HS-27A (cell line): ENCODE measurements at places on chromosomes 4 and X.

GRCh38 chrX:2371026-2371711 lies 129.6 kb downstream of the DHRSX start:
- DNase-seq: no peak

DNA sequence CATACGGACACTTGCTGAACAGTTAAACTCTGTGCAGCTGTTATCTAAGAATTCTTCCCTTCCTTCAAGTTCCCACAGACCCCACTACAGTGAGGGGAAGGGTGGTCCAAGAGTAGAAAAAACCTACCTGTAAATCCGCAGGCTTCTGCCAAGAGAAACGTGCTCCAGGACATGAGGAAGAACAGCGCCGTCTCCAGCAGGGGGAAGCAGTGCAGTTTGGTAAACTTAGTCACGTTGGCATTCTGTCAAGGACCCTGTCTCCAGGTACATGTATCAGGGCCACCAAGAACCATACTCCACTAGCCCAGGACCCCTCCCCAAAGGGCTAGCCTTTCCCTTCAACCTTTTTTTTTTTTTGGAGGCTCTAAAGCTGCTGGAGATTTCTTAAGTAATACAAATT lies 79.9 kb downstream of the CHST7 start:
- DNase-seq: no peak

DNA sequence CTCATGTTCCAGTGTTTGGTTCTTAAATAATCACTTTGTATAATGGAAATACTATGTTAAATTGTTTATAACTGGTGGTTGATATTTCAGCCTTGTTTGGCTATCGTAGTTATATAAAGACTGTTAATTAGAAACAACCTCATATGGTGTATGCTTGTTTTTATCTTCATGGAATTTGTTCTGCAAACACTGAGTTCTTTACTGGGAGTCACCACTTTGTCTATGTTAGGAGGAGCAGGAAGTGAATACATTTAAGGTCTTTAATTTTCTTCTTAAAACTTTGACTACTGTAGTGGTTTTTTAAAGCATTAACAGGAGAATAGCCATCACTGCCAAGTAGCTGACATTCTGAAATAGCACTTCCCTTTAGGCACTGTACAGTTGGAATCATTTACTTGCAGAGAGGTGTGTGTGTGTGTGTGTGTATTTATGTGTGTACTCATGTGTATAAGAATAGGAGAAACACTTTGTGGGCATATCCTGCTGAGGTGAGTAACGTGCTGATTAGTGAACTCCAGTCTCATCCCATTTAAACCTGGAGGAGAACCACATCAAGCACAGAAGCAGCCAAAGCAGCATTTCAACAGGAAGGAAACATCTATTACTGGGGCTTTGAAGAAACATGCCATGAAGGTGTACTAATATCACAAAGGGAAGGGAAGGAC lies 37.8 kb downstream of the TET2 start:
- no peak for DNase-seq

- DNase-seq: no peak
These were observed 260.4 kb downstream of the PPARGC1A start for GRCh38 chr4:23629421-23629820.

- DNase-seq: no peak
These were observed 601.7 kb upstream of the GRIA3 start for GRCh38 chrX:122582280-122582974.

- DNase-seq: no peak
These were observed 136.8 kb downstream of the STK32B start for GRCh38 chr4:5188130-5188529.

- DNase-seq: no peak
These were observed 27.9 kb upstream of the TNIP3 start for GRCh38 chr4:121192013-121192412.

DNA sequence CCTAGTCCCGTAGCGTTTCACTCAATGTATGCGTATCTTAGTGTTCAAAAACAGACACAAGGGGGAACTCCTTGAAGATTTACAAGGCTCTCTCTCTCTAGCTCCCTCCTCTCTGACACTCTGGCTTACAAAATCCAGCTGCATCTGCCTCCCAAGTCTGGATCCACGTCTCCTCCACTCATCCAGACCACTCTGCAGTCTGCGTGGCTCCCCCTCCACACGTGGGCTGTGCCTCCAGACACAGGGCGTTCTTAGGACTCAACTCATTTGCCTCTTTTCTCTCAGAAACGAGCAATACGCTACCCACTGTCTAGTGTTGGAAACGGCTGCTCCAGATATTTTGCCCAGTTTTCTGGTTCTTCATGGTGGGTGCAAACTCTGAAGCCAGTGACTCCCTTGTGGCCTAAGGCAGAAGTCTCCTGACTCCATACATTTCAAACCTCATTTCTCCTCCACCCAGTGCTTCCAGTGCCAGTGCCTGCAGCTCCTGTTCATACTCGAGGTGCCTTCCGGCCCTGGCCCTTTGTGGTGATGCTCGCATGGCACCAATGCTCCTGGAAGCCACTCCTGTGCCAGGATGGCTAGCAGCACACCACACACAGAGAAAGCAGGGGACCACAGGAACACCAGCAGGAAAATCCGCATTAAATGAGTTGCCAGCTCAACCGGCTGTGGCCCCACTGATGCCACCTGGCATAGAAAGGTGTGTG lies 24.1 kb downstream of the NAT8L start:
- DNase-seq: no peak

- no peak for DNase-seq
These were observed 33.3 kb downstream of the CLDN22 start for GRCh38 chr4:183286590-183287308.

GRCh38 chr4:182280436-182281111 lies 37.4 kb downstream of the TENM3 start:
- DNase-seq: no peak

DNA sequence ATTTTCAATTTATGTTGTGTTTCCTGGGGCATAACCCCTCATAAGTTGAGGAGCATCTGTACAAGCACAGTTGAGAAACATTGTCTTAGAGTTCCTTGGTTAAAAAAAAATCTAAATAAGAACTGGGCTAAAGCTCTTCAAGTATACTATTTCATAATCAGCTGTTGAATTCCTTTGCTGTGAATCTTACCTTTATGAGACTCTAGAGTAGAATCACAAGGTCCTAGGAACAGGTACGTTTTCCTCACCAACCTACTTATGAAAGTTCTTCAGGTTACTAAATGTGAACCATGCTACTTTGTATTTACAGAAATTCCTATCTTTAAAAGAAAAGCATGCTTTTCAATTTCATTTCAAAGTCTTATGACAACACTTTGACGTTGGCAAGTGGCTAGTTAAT lies 20.9 kb upstream of the SOD3 start:
- DNase-seq: no peak

GRCh38 chr4:118035309-118035708 lies 1.0 kb downstream of the NDST3 start:
- no peak for DNase-seq

DNA sequence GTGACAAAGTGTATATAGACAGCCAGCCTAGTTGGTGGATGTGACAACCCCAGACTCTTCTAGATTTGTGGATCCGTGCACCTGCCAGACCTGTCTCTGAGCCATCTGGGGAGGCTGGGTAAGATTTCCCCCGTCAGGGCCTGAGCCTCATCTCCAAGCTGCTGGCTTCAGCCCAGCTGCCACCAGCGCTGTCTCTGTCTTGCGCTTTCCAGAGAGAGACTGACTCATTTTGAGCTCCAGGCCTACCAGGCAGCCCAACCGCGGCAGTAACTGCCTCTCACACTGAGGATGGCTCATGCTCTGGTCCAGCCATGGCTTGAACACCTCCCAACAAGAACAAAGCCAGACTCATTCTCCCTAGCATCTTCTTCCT lies 26.4 kb downstream of the NOP14 start:
- no peak for DNase-seq

DNA sequence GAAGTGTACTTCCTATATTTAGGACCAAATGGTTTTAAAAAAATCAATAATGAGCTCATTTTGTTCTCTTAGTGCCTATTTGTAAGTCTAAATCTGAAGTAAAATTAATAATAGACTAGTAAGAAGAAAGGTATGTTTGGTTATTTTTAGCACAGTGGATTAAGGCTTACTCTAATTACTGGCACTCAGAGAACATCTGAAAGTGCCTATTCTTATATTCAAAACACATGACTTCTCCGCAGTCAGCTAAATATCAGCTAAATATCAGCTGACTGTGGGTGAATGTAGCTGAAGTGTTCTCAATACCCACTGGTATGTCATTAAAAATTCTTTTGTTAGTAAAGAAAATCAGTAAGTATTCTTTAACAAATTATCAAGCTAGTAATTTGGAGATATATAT lies 6.0 kb downstream of the AP1S2 start:
- no peak for DNase-seq

DNA sequence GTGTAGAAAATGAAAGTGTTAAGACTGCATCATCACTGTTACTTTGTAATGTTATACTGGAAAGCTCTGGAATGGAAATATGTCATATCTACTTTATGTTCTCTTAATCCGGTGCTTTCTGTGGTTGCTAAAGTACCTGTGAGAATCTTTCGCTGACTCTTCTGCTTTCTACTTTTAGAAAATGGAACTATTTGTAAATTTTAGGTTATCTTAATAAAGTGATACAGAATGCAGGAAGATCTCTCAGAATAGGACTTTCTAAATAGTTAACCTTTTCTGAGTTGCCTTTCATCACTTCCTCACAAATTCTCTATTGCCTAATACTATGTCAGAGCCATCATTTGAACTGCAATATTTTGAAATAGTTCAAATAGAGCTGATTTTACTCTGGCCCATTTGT lies 69.3 kb downstream of the BMP2K start:
- DNase-seq: no peak

DNA sequence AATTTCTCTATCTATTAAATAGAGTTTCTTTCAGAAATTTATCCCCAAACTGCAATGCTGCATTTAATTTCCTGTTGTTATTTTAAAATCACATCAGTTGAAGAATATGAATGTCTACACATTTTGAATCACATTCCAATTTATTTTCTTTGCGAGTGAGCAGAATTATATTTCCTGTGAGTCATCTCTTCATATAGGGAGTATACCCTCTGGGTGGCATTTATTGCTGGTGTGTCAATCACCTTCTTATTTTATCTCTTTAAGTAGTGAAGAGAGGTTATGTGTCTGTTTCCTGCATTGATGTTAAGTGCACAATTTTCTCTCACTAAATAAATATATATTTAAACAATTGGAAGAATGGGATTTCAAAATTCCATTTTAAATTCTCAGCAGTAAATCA lies 511.0 kb upstream of the ATOH1 start:
- DNase-seq: no peak

DNA sequence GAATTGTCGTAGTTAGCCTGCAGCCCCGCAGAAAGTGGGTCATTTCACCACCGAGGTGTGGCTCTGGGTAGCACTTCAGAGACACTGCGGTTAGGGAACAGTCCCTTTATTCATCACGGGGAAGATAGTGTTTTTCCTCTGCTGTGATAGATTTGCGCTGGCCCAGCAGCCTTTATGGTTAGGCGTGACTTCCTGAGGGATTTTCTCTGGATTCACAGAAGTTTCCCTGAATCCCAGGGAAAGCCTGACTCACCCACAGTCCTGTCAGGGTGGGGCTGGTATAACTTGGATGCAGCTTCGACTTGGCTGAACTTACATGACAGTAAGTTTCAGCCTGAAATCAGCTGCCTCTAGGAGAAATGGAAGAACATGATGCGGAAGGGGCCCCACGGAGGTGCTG lies 196.3 kb upstream of the HHIP start:
- DNase-seq: peak; percentile 31

DNA sequence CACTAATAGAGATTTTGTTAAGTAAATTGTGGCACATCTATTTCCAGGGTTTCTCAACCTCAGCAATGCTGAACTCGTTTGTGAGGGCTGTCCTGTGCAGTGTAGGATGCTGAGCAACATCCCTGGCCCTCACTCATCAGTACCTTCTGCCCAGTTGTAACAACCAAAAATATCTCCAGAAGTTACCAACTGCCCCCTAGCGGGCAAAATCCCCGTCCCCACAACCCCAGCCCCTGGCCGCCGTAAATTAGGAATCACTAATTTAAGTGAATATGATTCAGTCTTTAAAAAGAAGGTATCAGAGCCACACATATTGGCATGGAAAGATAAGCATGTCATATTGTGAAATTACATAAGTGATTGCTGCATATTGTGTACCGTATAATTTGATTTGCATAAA lies 123.4 kb downstream of the ASB9 start:
- DNase-seq: no peak

- no peak for DNase-seq
These were observed 5.7 kb upstream of the PPEF1 start for GRCh38 chrX:18701621-18702361.

DNA sequence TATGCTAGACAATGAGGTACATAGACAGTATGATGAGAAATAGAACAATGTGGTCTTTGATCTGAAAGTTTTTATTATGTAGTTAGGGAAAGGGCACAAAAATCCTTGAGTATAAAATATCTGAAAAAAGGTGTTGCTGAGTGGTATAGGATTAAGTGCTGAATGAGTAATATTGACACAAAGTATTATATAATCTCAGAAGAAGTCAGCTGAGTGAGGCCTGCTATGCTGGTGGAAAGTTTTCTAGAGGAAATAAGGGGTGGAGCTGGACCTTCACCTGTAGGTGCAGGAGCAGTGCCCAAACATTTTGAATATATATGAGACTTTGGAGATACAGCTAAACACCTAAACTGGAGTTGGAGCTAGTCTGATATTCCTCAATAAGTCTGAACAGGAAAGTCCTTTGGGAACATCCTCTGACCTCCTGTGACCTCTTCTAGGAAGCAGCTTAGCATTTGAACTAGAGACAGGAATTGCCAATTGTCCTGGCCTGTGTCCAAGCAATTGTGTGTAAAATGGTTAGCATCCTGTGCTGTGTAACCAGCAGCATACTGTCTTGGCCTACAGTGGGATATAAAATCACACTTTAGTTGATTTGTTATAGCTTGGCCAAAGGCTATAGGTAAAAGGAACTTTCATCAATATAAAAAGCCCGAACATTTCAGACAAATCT lies 285.3 kb downstream of the ANKRD50 start:
- DNase-seq: no peak

GRCh38 chr4:115769396-115769795 lies 656.0 kb upstream of the NDST4 start:
- no peak for DNase-seq

DNA sequence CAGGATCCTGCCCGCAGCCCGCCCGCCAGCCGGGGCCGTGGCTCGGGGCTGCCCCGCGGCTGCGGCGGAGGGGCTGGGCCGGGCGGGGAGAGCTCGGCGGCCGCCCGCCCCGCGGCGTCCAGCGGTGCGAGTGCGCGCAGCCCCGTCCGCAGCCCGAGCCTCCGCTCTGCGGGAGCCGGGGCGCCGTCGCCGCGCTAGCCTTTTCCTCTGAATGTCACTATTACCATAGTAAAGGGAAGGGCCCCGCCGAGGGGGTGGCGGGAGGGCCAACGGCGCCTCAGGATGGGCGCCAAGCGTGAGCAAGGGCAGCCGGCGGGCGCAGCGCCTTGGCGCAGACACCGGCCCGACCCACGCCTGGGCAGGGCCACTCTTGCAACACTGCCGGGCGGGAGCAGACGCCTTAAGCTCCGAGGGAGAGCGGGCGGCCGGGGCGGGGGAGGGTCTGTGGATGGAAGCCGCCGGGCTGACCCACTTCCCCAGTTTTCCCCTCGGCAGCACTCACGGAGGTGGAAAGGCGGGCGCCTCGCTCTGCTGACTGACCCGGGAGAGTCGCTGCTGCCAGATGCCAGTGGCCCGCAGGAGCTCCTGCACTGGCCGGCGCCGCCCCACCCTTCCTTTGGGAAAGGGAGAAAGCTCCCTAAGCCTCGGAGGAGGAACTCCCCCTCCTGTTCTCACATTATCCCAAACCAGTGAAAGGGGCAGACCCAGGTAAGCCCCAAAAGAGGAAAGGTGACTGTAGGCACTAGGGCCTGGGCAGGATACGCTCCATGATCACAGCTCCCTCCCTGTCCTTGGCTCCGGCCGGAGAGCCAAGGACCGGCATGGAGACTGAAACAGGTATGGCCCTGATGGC lies 329.4 kb downstream of the HNRNPD start:
- DNase-seq: no peak

GRCh38 chr4:25310803-25311166 lies 1.8 kb upstream of the ZCCHC4 start:
- no peak for DNase-seq
